ENCODE measurements at places on chromosomes 12 and 14.

- no peak for DNase-seq
Measured at GRCh38 chr12:10169104-10169503, 2.8 kb downstream of the OLR1 start.

DNA sequence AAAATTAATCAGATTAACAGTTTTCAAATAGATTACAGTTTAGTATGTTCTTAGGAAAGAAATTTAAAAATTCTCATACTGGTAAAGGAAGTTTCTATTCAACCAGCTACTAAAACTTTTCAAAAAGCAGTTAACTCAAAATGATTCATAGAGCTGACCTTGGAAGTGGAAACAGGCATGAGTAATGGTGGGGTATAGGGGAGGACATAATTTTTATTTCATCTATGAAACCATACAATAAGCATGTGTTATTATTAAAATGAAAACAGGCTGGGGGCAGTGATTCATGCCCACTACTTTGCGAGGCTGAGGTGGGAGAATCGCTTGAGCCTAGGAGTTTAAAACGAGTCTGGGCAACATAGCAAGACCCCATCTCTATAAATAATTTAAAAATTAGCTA lies 73.0 kb downstream of the DNAI7 start:
- DNase-seq: no peak

- DNase-seq: no peak
Measured at GRCh38 chr12:104226672-104227071, 11.1 kb downstream of the TXNRD1 start.

DNA sequence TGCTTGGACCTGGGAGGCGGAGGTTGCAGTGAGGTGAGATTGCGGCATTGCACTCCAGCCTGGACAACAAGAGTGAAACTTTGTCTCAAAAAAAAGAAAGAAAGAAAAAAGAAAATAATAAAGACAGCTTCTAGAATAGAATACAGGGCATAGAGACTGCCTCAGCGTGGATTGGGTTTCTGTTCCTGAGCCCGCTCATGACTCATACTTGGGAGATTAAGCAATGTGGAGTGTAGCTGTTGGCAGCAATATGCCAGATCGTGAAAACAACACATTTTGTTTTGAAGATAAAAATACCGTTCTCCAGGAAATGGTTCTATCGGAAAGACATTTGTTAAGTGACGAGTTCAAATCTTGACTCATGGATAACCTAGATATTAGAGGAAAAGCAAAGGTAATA lies 67.2 kb downstream of the GLT1D1 start:
- no peak for DNase-seq

GRCh38 chr12:18570543-18570942 lies 167.3 kb downstream of the PLCZ1 start:
- DNase-seq: no peak

Measured in activated naive CD8-positive, alpha-beta T cell treated with anti-CD3 and anti-CD28 coated beads, Interleukin-2, amount 10 ng/mL, durations not matched to agents 7 days and 5 days (primary cell).